ENCODE measurements at places on chromosomes 5 and 9. TPM values are rescaled to one million over a fixed set of nuclear protein-coding genes. Genes with fewer than 3 reads are reported as not detected.
A peak's percentile ranks its signal among the peaks of the same experiment; 100 is the strongest.

ZNF366 gene
- total RNA-seq, result 3.2 TPM

EPB41L4A gene
- total RNA-seq, result 27.5 TPM

SUSD3 gene
- 25.0 TPM for total RNA-seq

ZNF484 gene
- total RNA-seq, result 14.0 TPM

PCDHB14 gene
- total RNA-seq, result 4.2 TPM

SOX30 gene
- total RNA-seq, result not detected

IL33 gene
- total RNA-seq, result 35.4 TPM

DNA sequence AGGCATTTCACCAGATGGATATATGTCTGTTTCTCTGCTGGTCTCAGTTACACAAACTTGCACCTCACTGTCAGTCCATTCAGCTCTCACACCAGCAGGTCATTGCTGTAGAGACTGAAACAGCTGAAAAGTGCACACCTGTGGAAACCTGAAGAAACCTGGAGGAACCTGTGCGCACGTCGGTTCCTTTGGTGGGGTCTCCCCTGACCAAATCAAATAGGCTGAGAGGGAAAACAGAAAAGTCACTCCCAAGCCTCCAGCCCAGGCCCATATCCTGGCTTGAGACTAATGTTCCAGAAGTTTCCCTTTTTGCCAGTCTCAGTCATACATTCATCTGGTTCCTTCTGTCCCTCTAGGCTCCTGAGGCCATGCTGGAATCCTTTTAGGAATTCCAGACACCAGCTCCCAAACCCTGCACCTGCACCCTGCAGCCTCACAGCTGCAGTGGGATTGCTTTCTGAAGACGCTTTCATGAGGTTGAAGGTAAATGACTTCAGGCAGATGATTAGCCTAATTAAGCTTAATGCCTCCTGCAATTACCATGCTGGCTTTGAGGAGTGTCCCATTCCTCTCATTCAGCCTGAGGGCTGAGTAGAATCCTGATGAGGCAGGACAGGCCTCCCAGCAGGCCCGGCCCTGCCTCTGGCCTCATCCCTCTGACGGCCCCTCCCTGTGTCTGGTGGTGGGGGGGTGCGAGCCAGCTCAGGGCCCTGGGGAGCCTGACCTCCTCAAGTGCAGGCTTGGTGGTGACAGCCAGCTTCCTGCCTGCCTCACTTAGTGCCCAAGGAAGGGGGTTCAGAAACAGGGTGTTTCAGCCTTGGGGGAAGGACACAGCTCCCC lies 24.3 kb upstream of the CXCL14 start:
- peak; percentile 67 for DNase-seq

DNA sequence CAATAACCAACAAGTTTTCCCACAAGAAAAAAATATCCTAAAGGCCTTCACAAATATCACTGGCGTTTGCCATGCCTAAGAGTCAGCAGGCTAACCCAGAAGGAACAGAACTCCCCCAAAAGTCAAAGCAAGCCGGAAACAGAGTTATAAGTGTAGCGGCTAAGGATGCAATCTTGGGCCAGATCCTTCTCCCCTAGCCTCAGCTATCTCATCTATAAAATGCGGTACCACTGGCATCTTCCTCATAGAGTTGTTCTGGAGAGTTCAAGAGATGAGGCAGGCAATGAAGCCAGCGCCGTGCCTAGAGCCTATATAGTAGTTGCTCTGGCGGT lies 632 bp downstream of the DPM2 start:
- no peak for DNase-seq

GRCh38 chr9:122348791-122349190 lies 22.0 kb upstream of the PTGS1 start:
- no peak for DNase-seq

- DNase-seq, result no peak
These were observed 1763.7 kb downstream of the EFNA5 start for GRCh38 chr5:105907016-105907415.

- no peak for DNase-seq
These were observed 339.2 kb downstream of the AGTPBP1 start for GRCh38 chr9:85402551-85402950.

GRCh38 chr5:100864931-100865330 lies 38.2 kb downstream of the ST8SIA4 start:
- DNase-seq, result no peak

- DNase-seq, result no peak
These were observed 11.4 kb downstream of the BASP1 start for GRCh38 chr5:17228821-17229291.

GRCh38 chr5:3359642-3360041 lies 236.0 kb upstream of the IRX1 start:
- DNase-seq, result peak; percentile 55

DNA sequence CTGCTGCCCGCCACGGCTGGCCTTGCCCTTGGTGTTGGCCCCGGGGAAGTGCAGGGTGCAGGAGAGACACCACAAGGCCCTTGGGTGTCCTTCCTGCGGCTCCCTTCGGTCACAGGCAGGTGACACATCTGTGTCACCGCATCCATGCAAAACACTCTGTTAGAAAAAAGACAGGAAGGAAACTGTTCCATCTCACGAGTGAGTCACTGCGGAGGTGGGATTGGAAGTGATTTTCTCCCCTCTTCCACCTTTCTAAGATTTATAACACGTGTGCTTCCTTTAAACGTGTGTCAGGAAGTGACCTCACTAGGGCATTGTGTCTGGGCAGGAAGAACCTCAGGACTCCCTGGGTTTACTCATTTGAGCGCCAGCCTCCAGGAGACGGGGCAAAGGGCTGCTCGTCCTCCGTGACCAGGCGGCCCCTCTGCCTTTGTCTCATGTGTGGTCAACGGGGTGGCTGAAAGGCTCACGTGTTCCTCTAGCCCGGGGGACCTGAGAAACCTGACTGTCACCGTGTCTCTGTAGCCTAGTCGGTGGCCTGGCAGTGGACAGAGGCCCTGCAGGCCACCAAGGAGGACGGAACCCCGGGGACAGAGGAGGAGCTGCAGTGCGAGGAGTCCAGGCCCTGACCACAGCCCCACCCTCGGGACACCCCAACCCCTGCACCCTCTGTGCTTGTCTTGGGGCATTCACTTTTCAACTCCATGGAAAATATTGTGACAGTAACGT lies 4.9 kb upstream of the LCN1 start:
- DNase-seq, result no peak

- DNase-seq, result no peak
These were observed 20.8 kb downstream of the ENHO start for GRCh38 chr9:34501889-34502425.
